ENCODE measurements at places on chromosomes 1 and 21.

DNA sequence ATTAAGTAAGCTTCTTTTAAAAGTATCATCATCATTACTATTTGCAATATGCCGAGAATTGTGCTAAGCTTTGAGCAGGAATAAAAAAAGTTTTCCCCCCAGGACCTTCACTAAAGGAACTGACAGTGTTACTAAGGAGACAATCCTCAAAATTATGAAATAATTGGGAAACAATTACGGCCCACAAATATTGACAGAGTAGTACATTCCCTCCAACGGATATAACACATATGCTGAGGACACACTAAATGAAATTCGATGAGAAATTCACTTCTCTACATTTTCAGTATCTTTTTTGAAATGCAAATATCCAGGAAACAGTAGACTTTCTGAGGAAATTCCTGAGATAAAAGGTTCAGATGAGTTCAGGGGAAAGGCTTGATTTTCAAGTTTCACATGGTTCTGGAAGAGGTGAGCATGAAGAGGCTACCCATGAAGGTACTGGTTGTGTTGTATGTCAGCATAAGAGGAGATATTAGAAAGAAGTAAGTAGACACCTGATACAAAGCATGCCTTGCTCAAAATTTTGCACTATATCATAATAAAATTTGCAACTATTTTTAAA, 171.2 kb upstream of the NR5A2 start:
- no peak for DNase-seq

GRCh38 chr21:33122507-33122906, 52.6 kb downstream of the OLIG1 start:
- no peak for DNase-seq

- DNase-seq, result no peak
These were observed 29.2 kb upstream of the PDE9A start for GRCh38 chr21:42624095-42624790.

- no peak for DNase-seq
These were observed 16.9 kb upstream of the DSCAM start for GRCh38 chr21:40863839-40864238.

- DNase-seq, result no peak
These were observed 18.8 kb upstream of the EPS8L3 start for GRCh38 chr1:109782514-109782913.

Data from NCI-H2081 (cell line).